ENCODE measurements at places on chromosomes 2 and 18.
A peak's percentile ranks its signal among the peaks of the same experiment; 100 is the strongest.

- no peak for DNase-seq
Observed at GRCh38 chr18:62991389-62991788, 276.0 kb downstream of the PHLPP1 start.

DNA sequence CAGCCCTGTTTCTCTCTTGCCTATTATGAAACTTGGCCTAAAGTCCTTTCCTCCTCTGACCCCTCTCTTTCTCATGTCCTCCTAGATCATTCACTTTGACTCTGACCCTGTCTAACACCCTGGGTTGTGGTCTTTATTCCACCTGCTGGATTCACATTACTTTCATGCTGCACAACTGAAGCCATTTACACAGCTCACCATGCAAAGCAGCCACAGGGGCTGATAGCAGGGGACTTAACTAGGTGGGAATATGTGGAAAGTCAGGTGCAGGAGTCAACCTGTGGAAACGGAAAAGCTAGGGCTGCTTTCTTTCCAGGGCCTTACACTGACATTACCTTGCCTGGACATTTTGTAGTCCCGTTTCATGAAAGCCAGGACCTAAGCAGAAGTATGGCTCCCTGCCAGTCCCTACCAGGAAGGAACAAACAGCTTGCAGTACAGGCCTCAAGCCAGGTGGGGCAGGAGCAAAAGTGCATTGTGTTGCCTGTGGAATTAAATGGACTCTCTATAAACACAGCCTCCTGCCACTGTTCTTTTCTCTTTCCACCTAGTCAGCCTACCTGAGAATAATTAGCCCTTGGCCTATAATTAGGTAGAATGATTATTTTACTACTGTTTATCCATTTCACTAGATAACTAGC is 11.8 kb downstream of the MAPRE3 start:
- peak; percentile 13 for DNase-seq

- no peak for DNase-seq
Observed at GRCh38 chr18:33146014-33146413, 294.5 kb downstream of the CCDC178 start.

DNA sequence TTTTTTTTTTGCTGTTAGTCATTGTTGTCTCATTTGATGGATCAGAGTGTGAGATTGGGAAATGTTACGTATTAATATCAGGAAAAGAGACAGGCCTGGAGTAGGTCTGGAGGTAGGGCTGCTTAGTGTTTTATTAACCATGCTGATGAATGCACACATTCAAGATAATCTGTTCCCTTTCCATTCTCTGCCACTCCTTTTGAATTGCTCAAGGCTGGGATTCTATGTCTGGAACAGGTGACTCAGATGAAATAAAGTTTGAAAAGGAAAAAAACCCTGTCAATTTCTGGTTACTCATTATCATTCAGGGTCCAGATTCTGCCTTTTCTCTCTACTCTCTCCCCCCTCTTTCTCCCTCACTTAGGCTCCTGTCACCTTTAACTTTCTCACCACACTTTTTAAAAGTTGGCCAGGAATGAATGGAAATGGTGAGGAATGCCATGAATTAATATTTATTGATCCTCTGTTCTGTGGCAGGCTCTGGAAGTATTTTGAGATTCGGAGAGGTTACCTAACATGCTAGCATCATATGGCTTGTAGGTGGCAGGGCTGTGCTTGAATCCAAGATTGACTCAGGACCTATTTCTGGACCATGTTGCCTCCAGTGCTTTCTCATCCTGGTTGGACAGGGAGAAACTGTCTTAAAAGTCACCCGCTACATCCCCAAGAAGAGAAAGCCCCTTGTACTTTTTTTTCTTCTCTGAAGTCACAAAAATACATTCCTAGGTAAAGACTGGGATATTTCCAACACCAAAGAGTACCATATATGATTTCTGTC is 40.2 kb downstream of the MAP4K4 start:
- DNase-seq: no peak

DNA sequence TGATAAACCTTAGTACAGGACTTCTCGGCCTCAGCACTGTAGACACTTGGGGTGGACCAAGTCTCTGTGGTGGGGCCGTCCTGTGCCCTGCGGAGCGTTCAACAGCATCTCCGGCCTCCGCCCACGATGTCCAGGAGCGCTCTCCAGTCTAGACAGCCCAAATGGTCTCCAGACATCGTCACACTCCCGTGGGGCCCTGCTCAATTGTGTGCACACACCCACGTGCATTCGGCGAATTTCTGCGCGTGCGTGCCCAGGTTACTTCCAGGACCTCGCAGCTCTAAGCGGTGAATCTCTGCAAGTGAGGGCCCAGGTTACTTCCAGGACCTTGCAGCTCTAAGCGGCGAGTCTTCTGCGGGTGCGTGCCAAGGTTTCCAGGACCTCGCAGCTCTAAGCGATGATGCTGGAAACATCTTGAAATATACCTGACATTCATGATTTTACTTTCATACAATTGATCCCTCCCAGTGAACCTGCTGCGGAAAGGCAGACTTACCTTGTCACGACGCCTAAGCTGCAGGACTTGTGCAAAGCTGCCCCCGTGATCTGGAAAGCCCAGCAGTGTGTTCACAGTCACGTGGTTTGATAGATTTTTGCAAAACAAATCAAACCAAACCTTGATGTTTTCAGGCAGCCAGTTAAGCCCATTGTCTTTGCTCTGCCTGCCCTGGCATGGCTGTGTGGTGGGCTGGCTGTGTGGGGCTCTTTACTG is 16.1 kb upstream of the OTOS start:
- no peak for DNase-seq

DNA sequence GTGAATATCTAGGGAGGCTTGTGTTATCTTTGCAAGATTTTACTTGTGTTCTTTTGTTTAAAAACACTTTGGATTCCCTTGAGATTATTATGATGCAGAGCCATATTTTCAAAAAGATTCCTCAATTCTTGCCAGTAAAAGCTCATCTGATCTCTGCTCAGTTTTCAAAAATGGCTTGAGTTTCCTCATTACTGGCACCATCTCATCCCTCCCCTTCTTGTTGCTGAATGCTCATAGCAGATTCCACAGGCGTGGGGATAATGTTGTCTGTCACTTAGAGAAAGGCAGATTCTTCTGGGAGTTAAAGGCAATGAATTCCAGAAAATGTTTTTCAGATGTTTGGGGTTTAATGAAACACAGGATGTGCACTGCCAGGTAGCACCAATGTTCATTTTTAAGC is 170.4 kb upstream of the TANK start:
- no peak for DNase-seq

- DNase-seq: no peak
Observed at GRCh38 chr2:40225670-40226210, 226.2 kb downstream of the SLC8A1 start.

- no peak for DNase-seq
Observed at GRCh38 chr2:19667085-19667484, 234.7 kb downstream of the TTC32 start.

- no peak for DNase-seq
Observed at GRCh38 chr2:135124924-135125886, 73.1 kb downstream of the RAB3GAP1 start.

DNA sequence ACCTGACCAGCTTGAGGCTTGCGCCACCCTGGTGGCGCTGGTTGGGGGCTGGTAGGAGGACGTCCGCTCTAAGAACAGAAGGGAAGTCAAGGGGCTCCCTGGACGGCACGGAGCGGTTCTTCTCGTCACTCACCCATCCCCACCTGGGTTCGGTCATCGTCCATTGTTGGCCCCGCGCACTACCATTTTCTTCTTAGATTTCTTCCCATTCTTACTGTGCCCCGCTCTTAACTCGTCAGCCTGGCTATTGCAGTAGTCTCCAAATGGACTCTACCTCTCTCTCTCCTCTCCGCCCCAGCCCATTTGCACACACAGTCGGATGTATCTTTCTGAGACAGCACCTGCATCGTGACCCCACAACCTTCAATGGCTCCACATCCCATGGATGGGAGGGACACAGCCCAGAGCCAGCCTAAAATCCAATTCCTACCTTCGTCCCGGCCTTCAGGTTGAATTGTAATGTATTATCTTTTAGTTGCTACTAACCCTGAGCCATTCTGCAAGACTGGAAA is 814 bp upstream of the RAB1A start:
- DNase-seq: no peak

DNA sequence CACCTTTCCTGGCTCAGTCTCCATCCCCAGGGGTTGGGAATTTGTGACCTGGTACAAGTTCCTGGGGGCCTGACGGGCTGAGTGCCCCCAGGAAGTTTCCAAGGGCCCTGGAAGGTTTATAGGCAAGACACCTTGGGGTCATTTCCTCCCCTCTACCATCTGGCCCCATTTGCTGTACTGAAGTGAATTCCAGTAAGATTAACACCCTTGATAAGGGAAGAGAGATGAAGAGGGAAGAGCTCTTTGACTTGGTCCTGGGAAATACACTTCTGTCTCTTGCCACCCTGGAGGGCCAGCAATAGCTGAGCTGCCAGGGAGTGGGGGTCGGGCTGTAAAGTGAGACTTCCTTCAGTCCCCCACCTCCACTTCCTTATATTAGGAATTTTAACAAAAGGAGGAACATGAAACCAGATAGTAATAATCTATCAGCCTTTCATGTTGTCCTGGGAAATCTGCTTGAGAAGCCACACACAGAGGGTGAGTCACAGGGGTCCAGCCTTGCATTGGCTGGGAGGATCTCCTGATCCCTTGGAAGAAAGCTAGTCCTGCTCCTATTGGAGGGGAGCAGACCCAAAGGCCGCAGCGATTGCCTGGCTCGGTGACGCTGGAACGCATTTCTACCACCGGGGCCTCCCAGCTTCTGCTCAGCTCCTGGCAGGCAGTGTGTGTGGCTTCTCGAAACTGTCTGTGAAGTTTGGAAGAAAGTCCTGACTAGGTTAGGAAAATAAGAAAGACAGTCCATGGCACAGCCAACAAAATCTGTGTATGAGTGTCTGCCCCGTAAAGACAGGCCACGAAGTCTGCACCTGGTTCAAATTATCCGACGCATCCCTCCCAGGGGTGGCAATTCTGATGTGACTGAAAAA is 87.3 kb downstream of the ACAA2 start:
- DNase-seq: no peak

DNA sequence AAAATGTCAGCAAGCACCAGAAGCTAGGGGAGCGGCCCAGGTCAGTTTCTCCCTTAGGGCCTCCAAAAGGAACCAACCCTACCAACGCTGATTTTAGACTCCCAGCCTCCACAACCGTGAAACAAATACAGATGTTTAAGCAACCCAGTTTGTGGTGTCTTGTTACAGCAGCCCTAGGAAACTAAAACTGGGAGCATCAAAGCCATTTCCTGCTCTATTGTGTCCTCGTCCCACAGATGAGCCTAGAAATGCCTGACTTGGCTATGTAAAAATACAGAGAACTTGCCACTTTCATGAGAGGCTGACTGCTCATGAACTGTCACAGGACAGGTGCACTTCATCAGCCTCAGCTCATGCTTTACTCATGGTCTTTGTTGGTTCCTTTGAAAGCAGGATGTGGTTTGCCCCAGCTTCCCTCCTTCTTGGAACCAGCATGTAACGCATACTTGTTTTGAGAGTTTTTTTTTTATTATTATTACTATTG is 97.6 kb upstream of the SLC39A10 start:
- peak; percentile 92 for DNase-seq

DNA sequence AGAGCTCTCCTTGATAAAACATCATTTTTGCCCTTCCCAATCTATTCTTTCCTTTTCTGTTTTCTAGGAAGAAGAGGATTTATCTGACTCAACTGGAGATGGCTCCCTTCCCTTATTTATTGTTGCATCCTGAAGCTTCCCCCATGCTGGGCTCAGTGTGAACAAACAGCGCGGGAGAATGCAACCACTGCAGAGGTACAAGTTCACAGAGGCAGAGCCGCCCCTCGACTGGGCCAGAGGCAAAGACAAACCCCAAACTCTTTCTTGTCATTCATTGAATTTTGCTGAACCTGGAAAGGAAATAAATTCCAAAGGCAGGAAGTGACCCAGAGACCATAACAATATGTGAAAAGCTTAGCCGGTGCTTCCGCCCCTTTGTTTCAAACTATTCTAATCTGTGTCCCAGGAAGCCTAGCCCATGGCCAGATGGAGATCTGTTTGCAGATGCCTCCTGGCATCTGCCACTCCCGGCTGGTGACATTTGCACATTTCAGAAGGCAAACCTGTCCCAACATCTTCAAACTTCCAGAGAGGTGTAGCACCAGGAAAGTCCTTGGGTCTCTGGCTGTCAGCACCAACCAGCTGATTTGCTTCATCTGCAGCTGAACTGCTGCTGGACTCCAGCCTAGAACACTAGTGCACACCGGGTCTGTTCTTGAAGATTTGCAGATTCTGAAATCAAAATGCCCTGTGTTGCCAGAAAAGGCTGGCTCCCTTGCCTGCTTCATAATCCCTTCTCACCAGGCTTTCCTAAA is 79.4 kb upstream of the MAP4K3 start:
- DNase-seq: no peak

DNA sequence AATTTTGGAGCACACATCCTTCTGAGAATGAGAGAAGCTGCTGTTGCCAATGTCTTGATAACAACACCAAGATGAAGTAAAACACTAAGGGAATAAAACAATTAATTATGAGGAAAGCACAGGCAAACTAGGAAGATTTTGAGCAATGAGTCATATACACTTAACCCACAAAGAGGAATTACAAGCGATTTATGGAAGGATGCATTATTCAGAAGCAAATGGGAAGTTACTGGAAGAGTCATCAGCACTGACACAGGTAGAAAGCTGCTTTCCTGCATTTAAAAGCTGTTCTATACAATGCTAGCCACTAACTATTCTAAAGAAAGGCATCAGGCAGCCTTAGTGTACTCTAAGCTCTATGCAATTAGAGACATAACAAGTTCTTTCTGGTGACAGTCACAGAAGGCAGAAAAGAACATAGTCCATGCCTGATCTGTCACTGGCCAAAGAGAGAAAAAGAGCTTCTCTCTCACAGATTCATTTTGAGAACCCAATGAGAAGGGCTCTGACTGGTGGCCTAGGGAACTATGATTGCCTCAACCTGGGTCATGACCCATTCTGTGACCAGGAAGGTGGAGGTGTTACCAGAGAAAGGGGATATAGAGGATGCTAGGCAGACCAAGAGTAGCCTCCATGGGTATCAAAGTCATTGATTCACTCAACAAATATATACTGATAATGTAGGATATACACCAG is 45.4 kb downstream of the M1AP start:
- no peak for DNase-seq

DNA sequence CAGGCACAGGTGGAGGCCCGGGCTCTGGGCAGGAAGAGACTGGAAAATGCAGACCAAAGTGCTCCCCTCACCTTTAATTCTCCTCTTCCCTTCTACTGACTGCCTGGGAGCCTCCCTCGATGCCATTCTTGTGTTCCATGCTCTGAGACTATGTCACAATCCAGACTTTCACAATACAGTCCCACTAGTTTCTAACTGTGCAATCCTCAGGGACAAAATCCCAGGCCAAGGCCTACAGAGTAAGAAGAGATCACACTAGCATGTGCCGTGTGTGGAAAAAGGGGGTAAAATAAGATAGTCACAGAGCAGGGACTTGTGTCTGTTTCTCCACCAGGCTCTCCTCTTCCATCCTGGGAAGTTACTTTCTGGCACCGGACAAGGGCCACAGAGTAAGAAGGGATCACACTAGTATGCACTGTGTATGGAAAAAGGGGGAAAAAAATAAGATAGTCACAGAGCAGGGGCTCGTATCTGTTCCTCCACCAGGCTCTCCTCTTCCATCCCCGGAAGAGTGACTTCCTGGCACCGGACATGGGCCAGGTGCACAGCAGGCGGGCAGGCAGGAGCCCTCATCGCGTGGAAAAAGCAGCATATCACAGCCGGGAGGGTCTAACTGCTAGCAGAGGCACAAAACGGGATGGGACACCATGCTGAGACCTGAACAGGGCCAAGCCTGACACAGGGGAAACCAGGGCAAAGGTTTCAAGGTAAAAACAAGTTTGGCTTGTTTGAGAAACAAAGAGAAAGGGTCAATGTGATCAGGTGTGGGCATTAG is 9.6 kb downstream of the CYB5A start:
- DNase-seq: no peak
